ENCODE measurements at places on chromosomes 5 and 9.

DNA sequence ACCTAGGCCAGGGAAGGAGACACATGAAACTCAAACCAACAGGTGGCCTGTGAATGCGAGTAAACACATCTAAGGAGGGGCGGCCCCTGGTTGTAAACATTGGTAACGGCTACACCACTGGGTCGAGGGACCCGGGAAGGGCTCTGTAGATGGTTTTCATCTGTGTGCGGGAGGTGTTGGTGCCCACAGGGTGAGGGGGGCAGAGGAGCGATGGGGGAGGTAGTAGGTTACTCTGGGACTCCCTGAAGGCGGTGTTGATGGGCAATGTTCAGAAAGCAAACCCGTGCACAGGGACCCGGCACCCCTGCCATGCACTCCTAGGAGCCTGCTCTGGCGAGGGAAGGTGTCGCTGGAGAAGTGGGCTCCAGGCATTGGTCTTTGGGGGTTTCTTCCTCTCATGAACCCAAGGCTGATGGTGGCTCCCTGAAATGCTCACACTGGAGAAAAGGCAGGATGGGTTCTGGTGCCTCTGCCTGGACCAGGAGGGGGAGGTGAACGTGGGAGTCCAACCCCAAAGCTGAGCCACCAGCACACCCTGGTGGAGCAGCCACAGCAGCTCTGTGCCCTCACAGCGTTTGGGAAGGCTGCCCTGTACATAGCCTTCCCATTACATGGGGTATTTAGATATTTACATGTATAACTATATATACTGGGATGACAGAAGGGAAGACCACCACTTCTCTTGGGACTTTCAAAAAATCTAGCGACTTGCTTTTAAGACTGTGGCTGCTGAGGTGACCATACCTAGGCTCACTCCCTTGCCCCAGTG is 103.2 kb downstream of the ENTREP1 start:
- DNase-seq: no peak

DNA sequence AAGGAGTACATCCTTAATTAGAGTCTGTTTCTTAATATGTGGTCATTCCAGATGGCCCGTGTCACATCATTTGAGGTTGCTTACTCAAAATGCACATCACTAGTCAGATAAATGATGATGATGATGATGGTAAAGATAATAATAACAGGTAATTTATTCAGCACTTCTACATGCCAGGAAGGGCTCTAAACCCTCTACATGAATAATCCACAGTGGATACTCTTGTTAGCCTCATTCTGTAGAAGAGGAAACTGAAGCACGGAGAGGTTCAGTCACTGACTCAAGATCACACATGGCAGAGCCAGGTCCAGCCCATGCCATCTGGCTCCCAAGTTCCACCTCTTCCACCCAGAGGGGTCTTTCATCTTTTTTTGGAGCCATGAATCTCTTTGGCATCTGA is 11.7 kb downstream of the SH3PXD2B start:
- no peak for DNase-seq

DNA sequence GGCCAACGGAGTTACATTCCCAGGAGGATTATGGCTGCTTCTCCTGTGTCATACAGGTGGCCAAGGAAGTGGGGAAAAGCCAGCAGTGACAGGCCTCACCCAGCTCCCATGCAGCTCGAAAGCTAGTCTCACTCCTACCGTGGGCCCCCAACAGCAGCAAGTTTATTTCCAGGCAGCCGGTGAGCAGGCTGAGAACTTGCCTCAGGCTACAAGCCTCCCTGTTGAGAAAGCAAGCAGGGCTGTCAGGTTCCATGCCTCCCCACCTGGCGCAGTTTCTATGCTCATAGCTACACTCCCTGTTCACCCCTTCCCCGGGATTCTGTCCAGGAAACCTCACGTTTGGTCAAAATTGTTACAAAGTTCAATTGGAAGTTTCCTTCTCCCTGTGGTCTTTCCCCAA is 27.5 kb upstream of the DNAH5 start:
- DNase-seq: no peak

DNA sequence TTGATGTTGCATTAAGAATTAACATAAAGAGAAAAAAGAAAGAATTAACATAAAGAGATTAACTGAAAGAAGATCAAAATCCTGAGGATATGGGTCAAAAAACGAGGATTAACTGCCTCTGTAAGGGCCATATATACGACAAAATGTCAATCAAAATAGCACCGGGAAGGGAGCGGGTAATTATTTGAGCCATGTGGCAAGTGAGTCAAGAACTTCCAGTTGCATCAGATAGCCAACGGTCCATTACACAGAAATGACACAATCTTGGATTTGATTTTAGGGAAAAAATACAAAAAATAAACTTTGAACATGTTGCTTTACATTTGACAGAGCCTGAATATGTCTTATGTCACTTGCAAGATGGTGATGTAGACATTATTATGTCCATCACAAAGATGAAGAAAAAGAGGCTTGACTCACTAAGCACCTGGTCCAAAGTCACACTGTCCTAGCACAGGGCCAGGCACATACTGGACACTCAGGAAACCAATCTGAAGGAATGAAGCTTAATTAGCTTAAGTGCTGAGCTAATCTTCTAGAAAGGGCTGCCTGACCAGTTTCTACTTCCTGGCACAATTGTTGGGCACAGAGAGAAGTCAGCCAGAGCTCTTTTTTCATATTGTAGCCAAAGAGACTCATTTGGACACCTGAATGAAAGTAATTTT is 273.2 kb upstream of the PAPPA start:
- no peak for DNase-seq

- no peak for DNase-seq
These were observed 97.5 kb downstream of the PHF2 start for GRCh38 chr9:93673839-93674334.

GRCh38 chr9:129202613-129203555 is 24.8 kb upstream of the IER5L start:
- no peak for DNase-seq

DNA sequence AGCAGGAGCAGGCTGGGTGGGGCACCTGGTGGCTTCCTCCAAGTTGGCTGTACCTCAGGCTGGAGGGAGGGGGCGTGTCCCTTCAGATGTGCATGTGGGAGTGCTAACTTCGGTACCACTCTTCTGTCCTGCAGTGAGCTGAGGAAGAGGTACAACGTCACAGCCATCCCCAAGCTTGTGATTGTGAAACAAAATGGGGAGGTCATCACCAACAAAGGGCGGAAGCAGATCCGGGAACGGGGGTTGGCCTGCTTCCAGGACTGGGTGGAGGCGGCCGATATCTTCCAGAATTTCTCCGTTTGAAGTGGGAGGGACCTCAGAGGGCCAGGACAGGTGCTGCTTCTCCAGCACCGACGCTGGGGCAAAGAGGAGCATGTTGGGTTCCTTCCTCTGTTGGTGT is 9.3 kb downstream of the NXNL2 start:
- no peak for DNase-seq

Measured in NCI-H1048 (cell line).